ENCODE measurements at places on chromosomes 2 and 18.

DNA sequence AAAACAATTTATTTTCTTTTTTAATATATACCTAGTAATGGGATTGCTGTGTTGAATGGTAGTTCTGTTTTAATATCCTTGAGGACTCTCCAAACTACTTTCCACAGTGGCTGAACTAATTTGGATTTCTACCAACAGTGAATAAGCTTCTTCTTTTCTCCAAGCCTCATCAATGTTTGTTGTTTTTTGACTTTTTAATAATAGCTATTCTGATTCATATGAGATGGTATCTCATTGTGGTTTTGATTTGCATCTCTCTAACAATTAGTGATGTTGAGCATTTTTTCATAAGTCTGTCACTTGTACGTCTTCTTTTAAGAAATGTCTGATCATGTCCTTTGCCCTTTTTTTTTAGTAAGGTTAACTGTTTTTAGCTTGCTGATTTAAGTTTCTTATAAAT, 863.3 kb downstream of the CNTNAP5 start:
- DNase-seq = no peak

GRCh38 chr2:143758629-143759330, 629.6 kb downstream of the ARHGAP15 start:
- no peak for DNase-seq

- no peak for DNase-seq
These were observed 722.4 kb downstream of the NRXN1 start for GRCh38 chr2:50309503-50309902.

DNA sequence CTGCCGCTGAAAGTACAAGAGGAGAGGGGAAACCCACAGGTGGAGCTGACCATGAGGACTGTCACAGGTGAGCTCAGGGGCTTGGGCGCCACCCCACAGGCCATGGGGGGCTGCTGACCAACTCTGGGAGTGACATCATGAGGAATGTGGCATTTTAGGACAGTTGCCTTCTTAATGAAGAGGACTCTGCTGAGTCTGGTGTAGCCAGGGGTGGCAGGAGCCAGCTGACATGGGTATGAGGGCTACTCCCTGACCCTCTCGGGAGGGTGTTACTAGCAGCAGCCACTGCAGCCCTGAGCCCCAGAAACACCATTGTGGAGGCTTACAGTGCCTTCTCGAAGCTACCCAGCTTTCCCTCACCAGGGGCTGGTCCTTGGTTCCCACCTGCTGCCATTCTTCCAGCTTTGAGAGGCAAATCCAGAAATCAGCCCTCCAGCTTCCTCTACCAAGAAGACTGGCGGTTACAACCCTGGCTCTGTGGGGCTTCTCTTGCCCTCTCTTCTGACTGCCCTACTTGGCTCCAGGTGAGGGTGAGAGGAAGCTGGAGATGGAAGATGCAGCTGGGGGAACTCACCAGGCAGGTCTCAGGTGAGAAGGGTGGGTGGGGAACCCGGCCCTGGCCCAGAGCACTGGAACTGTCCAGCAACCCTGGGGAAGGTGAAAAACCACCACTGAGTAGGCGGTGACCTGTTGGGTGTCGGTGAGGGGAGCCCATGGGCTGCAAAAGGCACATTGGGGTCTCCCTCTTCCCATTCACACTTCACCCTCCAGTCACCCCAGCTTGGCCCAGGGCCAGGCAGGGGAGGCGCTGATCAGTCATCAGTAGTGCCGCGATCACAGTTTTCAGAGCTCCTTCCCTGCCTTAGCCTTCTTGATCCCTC, 98.5 kb downstream of the MCFD2 start:
- no peak for DNase-seq

DNA sequence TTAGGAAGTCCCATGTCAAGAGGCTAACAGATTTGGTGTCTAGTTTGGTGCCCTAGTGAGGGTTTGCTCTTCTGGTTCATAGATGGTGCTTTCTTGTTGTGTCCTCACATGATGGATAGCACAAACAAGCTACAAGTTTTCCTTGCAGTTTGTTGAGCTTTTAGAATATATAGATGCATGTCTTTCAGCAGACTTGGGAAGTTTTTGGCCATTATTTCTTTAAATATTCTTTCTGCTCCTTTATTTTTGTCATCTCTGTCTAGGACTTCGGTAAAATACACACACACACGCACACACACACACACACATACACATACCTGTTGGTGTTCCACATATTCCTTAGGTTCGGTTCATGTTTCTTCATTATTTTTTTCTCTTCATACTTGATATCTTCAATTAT, 81.5 kb upstream of the TEX51 start:
- no peak for DNase-seq

DNA sequence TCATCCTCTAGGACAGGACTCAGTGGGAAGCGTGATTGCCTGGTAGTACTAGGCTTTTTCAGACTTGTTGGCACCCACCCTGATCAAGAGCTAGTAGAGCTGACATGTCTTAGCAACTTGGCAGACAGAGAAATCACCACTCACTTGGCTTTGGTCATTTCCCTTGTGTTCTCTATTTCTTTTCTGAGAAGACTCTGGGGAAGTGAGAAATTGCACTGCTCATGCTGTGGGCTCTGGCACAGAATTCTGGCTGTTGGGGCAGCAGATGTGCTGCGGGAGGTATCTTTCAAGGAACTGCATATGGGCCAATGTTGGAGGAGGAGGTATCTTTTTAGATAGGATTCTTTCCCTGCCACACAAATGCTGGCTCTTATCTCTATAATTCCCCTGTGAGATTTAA, 529.1 kb upstream of the MEX3C start:
- DNase-seq = no peak

DNA sequence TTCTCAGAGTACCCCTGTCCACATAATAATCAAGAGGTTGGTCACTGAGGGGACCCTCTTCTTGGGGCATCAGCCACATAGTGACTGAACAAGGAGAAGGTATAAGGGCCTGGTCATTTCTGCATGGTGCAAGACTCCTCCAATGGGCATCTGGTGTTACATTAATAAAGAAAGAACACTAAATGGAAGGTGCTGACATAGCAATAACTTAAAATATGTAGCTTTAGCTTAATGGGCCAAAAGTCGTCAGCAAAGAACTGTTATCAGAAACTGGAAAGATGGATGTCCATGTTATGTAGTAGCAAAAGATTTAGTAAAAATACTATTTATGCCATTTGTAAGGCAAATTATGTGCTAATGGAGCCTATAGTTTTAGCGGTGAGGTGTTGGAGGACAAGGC, 916.5 kb upstream of the SOX11 start:
- no peak for DNase-seq

DNA sequence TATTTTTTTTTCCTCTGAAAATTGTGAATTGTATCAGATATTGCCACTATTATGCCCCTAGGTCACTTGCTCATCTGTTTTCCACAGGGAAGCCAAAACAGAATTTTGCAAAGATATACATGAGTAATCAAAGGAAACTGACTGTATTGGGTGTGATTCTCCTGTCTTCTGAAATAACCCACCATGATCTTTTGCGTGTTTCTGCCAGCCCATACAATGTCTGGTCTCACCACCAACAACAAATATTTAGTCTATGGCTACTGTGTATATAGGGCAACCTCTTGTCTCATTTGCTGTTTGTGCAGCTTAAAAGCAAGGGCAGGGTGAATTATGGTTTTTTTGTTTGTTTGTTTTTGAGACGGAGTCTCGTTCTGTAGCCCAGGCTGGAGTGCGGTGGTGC, 26.5 kb downstream of the EPAS1 start:
- DNase-seq = no peak

DNA sequence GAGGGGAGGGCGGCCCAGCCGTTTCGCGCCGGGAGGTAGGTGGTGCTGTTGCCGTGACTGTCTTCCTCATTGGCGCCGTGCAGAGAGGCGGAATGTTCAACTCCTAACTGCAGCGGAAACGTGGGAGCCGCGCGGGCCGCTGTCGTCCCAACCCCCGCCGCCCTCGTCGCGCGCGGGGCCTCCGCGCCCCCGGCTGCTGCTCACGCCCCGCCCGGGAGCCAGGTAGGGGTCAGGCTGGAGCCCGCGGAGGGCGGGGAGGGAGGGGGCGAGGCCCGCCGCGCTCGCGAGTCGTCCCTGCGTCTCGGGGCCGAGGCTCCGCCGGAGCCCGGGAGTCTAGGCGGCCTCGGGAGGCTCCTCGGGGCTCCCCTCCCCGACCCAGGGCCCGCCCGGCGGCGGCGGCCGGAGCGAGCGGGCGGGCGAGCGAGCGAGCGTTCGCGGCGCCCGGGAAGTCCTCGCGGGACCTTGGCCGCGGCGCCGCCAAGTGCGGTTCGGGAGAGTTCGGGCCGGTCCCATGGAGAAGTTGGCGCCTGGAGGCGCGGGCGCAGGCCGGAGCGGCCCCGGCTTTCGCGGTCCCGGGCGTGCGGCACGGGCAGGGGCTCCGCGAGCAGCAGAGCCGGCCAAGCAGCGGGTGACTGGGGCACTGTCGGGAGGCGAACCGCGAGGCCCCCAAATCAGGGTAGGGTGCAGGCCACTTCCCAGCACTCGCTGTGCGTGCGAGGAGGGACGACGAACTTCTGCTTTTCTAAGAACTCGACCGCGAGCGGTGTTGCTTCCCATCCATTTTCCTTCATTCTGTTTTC, at the start of gene MAP3K20:
Gene MAP3K20 (plus strand): TSS at position 66 of the 800 bp plus-strand sequence. CDS start 15,186 bp downstream, outside the sequence.
- peak; percentile 31 for DNase-seq

GRCh38 chr2:237180187-237180586, 94.5 kb downstream of the COPS8 start:
- DNase-seq = no peak

DNA sequence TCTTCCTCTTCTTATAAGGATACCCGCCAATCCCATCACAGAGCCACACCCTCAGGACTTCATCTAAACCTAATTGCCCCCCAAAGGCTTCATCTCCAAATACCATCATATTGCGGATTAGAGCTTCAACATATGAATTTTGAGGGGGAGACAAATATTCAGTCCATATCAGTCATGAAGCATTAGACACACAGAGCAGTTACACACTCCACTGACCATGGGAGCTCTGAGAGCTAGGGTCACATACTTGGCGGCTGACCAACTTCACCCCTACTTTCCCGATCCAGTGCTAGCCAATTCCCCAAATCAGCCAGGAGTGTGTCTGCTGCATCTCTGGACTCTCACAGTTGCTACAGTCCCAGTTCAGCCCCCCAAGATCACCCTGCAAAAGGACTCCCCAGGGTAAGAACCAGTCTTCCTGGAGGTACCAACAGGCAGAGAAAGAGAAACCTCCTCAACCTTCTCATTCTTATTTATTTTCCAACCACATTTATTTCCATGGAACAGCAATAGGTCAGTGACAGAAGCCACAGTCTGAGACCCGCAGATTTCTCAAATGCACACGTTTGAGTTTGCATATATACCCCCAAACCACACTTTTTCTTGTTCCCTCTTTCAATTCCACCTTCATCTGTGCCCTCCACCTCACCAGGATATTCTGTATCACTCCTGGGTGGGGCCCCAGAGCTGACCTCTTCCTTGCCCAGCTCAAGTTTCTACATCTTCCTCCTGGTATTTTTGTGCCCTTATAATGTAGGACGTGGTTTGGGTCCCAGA, 33.3 kb downstream of the SPP2 start:
- no peak for DNase-seq

DNA sequence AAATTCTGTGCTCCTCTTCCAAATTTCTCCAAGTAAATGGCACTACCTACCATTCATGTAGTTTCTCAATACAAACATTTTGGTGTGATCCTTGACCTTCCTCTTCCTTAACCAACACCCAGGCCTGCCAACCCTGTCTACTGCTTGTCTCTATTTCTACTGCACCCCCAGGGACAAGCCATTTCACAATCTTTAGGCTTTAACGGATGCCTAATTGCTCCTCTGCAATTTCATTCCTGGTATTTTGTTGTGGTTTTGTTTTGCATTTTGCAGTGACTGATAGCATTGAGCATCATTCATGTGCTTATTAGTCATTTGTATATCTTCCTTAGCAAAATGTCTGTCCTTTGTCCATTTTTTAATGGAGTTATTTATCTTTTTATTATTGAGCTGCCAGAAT, 10.0 kb downstream of the FAP start:
- DNase-seq = no peak

GRCh38 chr2:52128081-52128480, 1096.1 kb upstream of the NRXN1 start:
- DNase-seq = no peak

DNA sequence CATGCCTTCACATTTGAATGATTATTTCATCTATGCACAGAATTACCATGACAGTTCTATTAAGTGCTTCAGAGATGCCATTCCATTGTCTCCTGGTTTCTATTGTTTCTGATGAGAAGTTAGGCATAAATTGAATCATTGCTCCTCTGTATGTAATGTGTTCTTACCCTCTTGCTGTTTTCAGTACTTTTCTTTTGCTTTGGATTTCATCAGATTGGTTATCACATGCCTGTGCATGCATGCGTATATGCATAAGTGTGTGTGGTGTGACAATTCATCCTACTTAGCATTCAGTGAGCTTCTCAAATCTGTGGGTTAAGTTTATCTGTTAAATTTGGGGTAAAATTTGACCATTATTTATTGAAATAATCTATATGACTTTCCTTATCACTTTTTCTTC, 263.3 kb upstream of the RND3 start:
- no peak for DNase-seq

Data from T-helper 17 cell (primary cell).